ENCODE measurements at places on chromosomes 4 and X. TPM values are rescaled to one million over a fixed set of nuclear protein-coding genes. Genes with fewer than 3 reads are reported as not detected.

FAM9C gene
- total RNA-seq: not detected

GRPR gene
- not detected for total RNA-seq

NR3C2 gene
- total RNA-seq: 0.64 TPM

IL2 gene
- total RNA-seq: not detected

TMEM150C gene
- total RNA-seq: not detected

HSD17B13 gene
- not detected for total RNA-seq

All from tracheal epithelial cell (primary cell).